ENCODE measurements at places on chromosomes 12 and 14. TPM values are rescaled to one million over a fixed set of nuclear protein-coding genes. Genes with fewer than 3 reads are reported as not detected.

The KLRD1 gene
- not detected for total RNA-seq

DNA sequence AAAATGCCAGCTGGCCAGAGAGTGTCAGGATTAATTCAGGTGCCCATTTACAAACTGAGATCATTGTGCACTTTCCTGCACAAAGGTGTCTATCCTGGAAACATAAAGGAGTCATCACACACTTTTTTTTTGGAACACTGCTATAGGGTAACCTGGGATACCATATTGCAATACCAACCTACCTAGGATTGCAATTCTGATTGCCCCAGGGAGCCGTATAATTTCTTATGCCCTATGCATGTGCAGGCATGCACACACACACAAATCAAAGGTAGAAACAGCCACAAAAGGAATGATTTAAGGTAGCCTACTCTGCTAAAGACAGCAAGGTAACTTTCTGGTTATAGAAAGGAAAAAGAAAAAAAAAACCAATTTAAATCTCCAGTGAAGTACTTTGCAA lies 285.3 kb upstream of the KITLG start:
- DNase-seq, result peak; percentile 51

GRCh38 chr12:102571889-102572288 lies 91.5 kb upstream of the IGF1 start:
- DNase-seq, result no peak

The PZP gene
- total RNA-seq, result not detected

The DTX3 gene
- total RNA-seq, result 1.7 TPM

DNA sequence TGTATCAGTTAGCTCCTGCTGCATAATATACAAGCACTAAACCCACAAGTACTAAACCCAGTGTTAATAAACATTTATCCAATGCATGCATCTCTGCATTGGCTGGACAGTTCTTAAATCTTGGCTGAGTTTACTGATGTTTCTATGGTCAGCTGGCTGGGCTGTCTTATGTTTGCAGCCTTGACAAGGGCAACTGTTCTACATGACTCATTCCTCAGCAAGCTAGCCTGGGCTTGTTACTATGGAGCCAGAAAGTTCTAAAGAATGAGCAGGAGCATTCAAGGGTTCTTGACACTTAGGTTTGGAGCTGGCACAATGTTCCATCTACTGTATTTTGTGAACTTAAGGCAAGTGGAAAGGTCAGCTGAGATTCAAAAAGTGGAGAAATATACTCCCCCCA lies 199.1 kb downstream of the GLT1D1 start:
- no peak for DNase-seq

The SART3 gene
- total RNA-seq, result 73.4 TPM

- DNase-seq, result no peak
Measured at GRCh38 chr12:53453953-53454640, 2.2 kb downstream of the PCBP2 start.

- peak; percentile 73 for DNase-seq
Measured at GRCh38 chr14:69376439-69376838, 21.7 kb downstream of the ERH start.

The POTEM gene
- not detected for total RNA-seq

The SP1 gene
- 76.6 TPM for total RNA-seq

The OAS1 gene
- 1.3 TPM for total RNA-seq

The IL26 gene
- not detected for total RNA-seq

The FAM186B gene
- 0.30 TPM for total RNA-seq

The GLS2 gene
- total RNA-seq, result 3.9 TPM

DNA sequence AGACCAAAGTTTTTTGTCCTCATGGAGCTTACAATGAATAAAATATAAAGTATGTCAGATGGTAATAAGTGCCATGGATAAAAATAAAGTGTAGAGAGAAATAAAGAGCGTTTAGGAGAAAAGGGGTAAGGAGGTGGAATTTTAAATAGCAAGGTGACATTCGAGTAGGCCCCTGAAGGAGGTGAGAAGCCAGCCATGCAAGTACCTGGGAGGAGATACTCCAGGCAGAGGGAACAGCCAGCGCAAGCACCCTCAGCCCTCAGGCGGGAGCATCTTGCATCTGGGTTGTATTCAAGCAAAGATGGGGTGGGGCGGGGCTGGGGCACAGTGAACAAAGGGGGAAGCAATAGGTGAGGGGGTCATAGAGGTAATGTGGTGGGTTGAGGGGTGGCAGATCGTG lies 4.3 kb downstream of the TBC1D30 start:
- DNase-seq, result no peak

- no peak for DNase-seq
Measured at GRCh38 chr12:2681450-2682205, 113.1 kb upstream of the FKBP4 start.

DNA sequence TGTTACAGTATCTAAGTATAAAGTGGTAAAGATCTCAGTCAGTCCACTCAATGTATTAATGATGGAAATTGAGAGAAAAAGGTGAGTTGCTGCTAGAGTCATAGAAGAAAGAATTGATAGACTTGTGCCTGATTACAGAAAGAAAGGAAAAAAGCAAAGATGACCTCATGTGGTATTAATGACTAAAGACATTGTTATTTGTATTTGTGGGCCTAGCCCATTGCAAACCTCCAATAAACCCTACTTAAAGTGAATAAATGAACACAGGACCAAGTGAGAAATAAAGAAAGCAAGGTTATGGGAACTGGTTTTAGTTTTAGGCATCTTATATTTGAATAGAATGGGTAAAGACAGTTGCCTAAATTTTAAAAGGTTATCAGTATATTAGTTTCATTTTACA lies 105.5 kb downstream of the SYT1 start:
- DNase-seq, result no peak

DNA sequence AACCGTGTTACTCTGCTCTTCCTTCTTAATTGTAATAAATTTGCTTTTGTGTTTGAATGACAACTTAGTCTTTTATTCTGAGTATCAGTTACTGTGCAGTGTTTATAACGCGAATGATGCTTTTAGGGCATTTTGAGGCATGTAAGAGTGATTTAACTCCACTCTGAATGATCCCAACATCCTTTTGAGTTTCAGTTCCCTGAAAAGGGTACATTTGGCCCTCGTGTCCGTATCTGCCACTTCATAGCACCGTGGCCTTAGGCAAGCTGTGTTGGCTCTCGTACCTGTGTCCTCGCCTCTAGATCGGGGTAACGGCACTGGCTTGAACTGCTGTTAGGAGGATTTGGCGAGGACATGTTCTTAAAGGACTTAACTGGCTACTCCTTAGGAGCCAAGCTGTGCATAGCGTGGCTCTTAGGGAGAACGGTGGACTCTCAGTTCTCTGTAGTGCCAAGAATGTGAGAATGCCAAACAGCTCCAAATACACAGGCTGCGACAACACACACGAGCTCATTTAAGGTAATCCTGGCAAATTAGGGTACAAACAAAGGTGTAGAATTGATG lies 92.0 kb downstream of the PPP2R5C start:
- no peak for DNase-seq

- DNase-seq, result no peak
Measured at GRCh38 chr14:68894802-68895703, 84.0 kb downstream of the ACTN1 start.

DNA sequence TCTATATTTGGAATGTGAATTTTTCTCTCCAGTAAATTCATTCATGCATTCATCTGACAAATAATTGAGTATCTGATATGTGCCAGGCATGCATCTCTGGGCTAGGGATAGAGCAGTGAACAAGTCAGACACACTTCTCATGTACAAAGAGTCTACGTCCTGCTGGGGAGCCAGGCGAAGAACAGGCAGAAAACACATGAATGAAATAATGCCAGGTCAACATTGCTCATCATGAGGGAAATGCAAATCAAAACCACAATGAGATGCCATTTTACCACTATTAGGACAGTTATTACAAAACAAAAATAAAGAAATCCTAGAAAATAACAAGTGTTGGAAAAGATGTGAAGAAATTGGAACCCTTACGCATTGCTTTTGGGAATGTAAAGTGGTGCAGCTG lies 90.3 kb downstream of the PAX9 start:
- DNase-seq, result peak; percentile 39

DNA sequence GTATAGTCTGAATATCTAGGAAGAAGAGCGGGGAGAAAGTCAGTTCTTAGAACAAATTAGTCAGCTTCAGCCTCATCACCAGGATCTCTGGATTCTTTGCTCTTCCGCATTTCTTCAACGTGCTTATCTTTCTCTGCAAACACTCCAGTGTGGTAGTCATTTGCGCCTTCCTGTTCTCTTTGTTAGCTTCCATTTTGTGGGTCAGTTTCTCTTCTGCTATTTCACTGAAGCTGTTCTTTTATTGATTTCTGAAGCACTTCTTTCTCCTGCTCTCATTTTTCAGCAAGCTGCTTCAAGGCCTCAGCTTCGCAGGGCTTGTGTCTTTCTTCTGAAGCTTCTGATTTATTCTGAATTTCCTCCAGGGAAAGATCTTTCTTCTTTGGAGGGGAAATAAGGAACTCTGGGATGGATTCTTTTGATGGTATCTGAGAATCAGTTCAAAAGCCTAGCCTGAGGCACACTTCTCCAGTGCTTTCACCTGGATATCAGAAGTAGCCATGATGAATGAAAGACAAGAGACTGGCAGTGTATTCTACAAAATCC lies 13.5 kb downstream of the AMN1 start:
- DNase-seq, result no peak

- DNase-seq, result no peak
Measured at GRCh38 chr12:51448618-51449256, 24.1 kb downstream of the SLC4A8 start.

The PPP1R36 gene
- total RNA-seq, result 0.47 TPM

DNA sequence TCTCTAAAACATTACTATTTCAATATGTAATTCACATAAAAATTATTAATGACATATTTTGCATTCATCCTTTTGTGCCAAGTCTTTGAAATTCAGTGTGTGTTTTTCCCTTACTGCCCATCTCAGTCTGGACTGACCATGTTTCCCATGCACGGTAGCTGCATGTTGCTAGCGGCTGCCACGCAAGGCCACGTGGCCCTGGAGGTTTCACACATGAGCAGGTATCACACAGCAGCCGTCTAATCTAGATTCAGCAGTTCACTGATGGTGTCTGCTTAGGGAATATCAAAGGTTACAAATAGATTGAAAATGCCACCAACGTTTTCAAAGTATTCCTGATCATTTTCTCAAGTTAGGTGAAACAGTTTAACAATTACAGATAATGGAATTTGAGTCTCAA lies 234.8 kb upstream of the FKBP4 start:
- no peak for DNase-seq

DNA sequence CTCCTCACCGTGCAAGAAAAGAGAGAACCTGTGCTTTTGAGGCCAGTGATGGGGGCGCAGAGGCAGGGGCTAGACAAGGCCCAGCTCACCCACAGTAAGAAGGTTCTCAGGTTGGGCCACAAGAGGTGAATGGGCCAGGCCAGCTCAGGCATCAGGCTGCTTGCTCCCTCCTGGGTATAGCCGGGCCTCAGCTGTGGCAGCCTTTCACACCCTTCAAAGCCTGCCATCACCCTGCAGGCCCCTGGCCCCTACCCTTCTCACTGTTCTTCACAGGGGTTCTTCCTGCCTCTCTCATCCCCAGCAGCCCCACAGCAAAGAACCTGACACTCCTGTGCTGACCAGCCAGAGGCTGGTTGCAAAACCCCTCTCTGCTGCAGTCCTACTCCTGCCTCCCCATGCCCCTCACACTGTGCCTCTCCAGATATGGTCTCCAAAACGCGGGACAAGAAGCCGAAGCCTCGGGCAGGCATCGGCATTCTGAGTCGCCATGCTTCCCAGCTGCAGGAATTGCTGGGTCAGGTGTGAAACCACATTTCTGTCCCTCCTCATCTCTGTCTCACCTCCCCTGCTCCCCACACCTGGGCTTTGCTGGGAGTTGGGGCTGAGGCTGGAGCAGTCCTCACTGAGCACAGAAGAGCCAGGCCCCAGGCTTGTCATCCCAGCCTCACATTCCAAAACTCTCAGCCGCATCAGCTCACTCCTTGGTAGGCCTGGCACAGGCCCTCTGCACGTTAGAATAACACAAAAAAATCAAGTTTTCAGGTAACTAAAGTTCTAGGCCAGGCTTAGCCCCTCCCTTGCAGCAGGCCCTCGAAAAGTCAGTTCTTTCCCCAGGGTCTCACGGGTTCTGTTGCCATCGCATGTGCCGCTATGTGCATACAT lies 6.9 kb upstream of the FAIM2 start:
- DNase-seq, result no peak

The RFLNA gene
- not detected for total RNA-seq

The CD27 gene
- total RNA-seq, result not detected

DNA sequence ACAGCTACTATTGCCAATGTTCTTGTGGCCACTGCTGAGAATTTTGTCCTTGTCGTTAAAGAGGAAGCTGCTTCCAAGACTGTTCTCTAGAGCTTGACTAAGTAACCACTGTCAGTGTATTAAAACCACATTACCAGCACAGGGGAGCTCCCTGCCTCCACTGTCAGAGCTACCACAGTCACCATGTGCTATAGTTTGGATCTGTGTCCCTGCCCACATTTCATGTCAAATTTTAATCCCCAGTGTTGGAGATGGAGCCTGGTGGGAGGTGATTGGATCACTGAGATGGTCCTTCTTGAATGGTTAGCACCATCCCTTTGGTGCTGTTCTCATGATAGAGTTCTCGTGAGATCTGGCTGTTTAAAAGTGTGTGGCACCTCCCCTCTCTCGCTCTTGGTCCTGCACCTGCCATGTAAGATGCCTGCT lies 23.2 kb upstream of the RAP1B start:
- DNase-seq, result no peak

The RAPGEF3 gene
- total RNA-seq, result 3.4 TPM

DNA sequence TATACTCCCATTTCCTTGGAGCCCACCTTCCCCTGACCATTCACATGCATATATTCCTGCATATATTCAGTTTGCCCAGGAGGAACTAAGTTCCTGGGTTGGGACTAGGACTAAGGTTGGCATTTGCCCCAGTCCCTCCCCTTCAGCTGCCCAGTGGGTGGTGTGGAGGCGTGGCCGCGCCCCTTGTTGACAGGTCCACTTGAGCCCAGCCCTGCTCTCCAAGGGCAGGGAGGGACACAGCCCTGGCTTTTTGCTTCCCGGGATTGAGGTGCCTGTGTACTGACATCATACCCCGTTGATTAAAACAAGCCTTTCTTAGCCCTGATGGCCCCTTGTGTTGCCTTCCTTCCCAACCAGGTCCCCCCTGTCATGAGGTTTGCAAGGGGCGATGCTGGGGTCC lies 7.3 kb downstream of the ERBB3 start:
- peak; percentile 49 for DNase-seq

The WSB2 gene
- total RNA-seq, result 55.9 TPM
